ENCODE measurements at places on chromosomes 5 and 9.

DNA sequence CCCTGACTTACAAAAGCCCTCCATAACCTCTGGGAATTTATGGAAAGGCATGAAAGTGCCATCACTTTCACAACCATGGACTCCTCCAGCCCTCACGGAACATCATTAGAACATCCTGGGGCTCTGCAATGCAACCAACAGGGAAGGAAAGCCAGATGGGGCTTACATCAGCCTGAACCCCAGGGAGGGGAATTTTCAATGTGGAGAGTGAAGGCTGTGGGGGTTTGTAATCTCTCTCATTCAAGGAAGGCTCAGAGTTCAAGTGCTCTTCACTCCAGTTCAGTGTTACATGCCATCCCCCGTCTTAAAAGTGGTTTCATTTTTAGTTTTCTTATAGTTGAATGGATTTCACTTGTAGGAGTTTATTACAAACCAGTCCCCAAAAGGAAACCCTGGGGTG is 5.7 kb downstream of the SPRY4 start:
- no peak for DNase-seq

GRCh38 chr5:119304439-119305211 is 51.2 kb upstream of the TNFAIP8 start:
- no peak for DNase-seq

DNA sequence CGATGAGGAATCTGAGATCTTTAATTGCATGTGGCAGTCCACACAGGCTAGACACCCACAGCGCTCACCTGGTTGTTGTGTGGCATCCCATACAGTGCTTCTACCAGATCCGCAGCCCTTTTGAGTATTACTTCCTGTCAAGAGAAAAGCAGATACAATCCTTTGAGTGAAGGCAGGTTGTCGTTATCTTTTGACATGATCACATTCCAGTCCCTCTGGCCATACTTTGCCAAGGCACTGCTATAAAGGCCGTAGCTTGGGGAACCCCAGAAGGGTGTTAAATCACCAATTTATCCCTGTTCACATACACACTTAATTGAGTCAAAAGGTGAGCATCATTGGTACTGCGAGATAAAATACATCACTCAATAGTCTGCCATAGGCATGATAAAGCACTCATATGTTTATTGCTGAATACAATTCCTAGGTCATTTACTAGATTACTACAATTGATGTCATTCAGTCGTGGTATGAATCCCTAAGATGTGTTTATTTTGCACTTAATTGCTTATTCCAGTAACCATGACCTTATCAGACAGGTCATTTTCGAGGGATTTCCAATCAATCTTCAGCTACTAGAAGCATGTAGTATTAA is 385.6 kb downstream of the EBF1 start:
- no peak for DNase-seq

DNA sequence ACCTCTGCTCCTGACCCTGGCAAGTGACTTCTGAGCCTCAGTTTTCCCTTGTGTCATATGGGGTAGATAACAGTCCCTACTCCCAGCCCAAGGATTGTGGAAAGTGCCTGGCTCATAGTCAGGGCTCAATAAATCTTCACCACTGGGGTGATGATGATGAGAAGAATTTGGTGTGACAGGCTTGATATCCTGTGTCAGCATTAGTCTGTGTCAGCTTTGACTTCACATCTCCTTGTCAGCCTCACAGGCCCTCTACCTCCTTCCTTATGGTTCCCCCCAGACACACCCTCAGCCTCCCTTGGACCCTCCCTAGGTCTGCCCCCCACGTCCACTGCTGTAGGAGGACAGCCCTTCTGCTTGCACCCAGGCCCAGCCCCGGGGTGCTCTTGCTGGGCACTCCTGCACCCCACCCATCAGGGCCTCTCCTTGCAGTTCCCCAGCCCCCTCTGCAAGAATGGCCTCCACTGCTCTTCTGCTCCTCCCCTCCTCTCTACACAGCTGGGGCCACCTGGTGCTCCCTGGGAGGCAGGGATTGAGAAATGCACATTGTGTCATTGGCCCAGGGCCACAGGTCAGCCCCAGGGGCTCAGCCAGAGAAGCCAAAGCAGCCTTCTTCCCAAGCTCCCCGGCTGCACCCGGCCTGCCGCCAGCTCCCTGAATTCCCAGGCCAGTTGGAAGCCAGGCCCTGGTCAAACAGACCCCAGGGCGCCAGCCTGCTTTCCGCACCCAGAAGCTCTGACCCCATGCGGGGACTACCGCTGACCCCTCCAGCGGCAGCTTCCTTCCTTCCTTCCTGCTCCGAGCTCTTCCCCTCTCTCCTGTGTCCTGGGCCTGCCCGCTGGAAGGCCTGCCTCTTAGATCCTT is 7.7 kb downstream of the FGFR4 start:
- DNase-seq = no peak

DNA sequence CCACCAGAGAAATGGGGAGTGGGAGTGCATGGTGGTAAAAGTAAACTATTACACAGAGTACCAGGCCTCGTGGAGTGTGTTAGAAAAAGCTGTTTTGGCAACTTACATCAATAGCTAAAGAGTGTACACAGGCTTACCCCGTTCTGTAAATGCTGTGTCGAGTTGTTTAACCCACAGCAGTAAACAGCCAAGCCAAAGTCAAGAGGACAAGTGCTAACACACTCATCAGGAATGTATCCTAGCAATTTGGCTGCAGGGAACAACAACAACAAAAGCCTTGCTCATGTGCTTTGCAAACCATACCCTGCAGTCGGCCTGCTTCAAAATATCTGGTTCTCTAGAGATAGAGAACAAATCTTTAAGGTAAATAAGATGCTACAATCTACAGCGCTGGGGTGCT is 15.9 kb downstream of the DAP start:
- no peak for DNase-seq

DNA sequence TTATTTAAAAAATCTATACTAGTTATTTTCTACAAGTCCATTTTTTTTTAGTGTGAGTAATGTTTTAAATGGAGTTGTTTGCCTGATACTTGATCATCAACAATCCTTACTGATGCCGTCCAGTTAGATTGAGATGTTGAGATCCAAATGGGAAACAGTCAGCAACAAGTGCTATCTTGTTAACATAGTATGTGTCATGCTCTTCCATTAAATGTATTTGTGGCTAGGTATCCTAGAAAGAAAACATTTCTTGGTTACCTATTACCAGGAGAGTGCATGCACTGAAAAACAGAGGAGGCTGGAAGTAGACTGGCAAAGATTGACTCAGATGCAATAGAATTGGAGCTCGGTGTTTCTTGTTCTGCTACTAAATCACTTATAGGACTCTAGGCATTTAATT is 123.4 kb upstream of the MAN2A1 start:
- DNase-seq = no peak

- DNase-seq = no peak
Measured at GRCh38 chr9:130927995-130928900, 10.8 kb downstream of the FIBCD1 start.
